ENCODE measurements at places on chromosomes 2 and 18.
A peak's percentile ranks its signal among the peaks of the same experiment; 100 is the strongest.

DNA sequence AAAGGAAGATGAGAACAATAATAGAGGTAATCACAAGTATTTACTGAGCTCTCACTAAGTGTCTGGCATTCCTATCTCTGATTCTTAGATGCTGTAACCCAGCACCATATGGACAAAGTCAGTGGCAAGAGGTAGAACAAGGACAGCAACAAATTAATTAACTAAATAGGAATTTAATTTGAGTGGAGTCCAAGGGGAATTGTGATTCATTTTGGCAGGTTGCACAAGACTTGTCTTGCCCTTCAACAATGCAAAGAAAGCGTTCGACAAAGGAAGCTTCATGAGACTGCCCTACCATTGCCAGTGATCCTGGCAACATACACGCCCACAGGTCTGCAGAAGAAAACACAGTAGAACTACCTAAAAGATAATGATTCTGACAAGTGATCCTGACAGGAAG is 221.6 kb downstream of the RBM43 start:
- H3K4me3 ChIP-seq: no peak overlapping the region
- H3K36me3 ChIP-seq: no peaks in the 10 kb centered on the region
- no peaks in the 10 kb centered on the region for H3K27me3 ChIP-seq
- DNase-seq: no peak

GRCh38 chr2:71736091-71736861 is 282.9 kb downstream of the DYSF start:
- no peak for DNase-seq
- H3K4me1 ChIP-seq: no peaks in the 10 kb centered on the region
- no peaks in the 10 kb centered on the region for H3K27me3 ChIP-seq
- no peak overlapping the region for H3K4me3 ChIP-seq

DNA sequence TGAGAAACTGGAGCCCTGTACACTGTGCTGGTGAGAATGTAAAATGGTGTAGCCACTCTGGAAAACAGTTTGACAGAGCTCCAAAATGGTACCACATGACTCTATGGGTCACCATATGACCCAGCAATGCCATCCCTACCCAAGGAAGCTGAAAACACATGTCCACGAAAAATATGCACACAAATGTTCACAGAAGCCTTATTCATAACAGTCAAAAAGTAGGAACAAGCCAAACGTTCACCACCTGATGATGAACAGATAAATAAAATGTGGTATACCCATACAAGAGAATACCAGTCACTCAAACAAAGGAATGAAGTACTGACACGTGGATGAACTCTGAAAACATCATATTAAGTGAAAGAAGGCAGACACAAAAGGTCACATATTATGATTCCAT is 4.6 kb downstream of the AFG3L2 start:
- no peaks in the 10 kb centered on the region for H3K27me3 ChIP-seq
- H3K27ac ChIP-seq: no peak overlapping the region
- H3K4me1 ChIP-seq: peaks cover 40% of the 10 kb centered on the region
- DNase-seq: no peak

DNA sequence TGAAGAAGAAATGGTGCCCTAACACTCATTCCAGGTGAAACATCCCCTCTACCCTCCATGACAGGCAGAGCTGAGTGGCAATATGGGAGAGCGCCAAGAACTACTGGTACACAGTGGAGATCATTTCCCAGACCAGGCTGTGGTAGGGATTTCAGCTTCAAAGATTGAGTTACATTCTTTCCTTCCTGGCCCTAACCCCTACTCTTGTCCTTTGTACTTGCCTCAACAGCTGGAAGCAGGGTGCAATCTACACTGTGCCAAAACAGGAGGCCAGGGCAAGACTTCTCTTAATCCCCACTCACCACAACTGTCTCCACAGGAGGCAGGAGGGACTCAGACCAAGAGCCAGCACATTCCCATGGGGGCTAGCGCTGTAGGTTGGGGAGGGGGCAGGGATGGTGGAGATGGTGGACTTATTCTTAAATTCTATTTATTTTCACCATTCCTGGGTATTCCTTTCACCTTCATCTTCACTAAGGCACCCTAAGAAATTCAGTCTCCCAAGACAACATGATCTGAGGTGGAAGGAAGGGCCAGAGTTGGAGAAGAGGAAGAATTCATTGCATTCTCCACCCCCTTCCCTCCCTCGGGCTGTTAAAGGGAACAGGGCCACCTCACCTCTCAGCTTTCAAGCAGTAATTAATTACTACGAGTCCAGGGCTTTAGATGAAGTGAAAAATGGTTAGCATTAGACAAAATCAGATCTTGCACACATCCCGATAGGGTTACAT is 65.9 kb downstream of the AAK1 start:
- H3K36me3 ChIP-seq: peaks cover 21% of the 10 kb centered on the region
- DNase-seq: no peak
- peak overlapping the region; percentile 22 for H3K27ac ChIP-seq
- H3K4me1 ChIP-seq: peaks cover 47% of the 10 kb centered on the region

DNA sequence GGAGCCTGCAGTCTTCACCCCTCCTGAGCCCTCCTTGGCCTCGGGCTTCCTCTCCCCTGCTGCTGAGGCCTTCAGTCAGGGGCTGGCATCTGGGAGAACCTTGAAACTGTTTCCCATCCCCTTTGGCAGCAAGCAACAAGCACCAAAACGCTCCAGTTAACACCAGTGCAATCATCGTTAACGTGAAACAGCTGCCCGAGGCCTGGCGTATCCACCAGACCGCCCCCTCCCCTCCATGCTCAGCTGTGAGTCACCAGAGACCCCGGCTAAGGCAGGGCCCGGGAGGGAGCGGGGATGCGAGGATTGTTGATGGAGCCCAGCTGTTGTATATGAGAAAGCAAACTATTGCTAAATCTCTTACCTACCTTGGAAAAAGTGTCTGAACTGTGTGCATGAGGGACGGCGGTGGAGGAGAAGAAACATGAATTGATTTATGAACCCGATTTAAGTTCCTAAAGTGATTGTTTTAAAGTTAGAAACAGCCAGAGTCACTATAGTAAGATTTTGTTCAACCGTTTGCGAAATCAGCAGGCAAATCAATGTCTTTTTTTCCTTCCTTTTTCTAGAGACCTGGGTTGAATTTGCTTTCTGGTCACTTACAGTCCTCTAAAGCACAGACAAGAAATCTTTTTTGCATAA is 5.2 kb downstream of the ZFP36L2 start:
- H3K27ac ChIP-seq: peak overlapping the region; percentile 96
- DNase-seq: peak; percentile 79
- H3K36me3 ChIP-seq: peaks cover 45% of the 10 kb centered on the region

DNA sequence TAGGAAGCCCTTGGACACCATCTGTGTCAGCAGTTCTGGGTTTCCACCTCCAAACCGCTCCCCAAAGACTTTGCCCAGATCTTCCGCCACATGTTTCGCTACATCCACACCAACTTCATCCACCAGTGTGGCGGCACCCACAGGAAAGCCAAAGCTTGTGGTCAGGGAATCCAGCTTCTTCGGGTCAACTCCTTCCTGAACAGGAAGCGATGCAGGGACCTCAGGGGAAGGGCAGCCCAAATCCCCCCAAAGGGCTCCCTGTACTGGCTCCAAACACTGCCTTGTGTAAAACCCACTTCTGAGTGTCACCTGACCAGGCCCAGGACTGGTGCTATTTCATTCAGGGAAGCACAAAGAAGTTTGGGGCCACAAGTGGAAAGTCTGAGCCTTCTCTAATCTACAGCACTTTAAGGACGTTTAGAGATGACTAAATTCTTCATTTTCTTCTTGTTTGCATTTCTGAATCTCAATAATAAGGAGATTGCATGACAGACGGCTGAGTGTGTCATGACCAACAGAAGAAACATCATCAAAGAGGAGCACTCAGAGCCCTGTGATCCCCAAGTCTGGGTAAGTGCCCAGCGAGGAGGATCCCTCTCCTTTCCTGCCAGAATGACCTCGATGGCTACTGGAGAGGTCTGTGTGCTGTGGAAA is 20.8 kb downstream of the GAREM2 start:
- DNase-seq: no peak
- no peaks in the 10 kb centered on the region for H3K4me1 ChIP-seq
- H3K27ac ChIP-seq: peak overlapping the region; percentile 79

DNA sequence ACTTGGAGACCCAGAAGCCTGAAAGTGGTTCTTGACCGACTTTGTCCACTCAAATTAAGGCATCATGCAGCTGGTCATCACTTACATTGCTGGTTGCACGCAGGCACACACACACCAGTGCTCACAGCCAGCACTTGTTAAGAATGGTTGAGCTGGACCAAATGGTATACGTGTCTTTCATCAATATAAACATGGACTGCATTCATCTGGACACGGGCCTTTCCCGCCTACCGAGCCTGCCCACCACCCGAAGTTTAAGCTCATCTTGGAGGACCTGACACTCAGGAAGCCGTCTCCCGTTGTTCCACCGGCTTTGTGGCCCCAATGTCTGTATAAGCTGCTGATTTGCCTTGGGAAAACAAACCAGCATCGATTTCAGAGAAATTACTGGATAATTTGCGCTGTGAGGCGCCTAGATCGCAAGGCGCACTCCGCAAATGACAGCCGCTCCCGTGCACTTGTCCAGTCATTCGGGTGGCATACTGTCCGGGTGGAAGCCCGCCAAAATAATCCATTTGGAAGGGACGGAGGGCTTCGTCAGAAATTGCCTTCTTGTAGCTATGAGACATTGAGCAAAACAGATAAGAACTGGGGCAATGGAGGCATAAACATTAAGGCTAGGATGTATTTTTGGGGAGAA is 40.1 kb upstream of the AKAIN1 start:
- no peak for DNase-seq
- peaks cover 27% of the 10 kb centered on the region for H3K4me1 ChIP-seq
- H3K4me3 ChIP-seq: peak overlapping the region; percentile 92
- peaks cover 3% of the 10 kb centered on the region for H3K27me3 ChIP-seq

GRCh38 chr2:187509667-187510417 is 44.4 kb downstream of the TFPI start:
- H3K27ac ChIP-seq: peak overlapping the region; percentile 41
- DNase-seq: no peak
- no peaks in the 10 kb centered on the region for H3K27me3 ChIP-seq
- H3K4me1 ChIP-seq: peaks cover 6% of the 10 kb centered on the region
- H3K4me3 ChIP-seq: peak overlapping the region; percentile 13
- H3K36me3 ChIP-seq: no peaks in the 10 kb centered on the region

- H3K27me3 ChIP-seq: no peaks in the 10 kb centered on the region
- H3K4me3 ChIP-seq: peak overlapping the region; percentile 58
- peaks cover 69% of the 10 kb centered on the region for H3K4me1 ChIP-seq
- H3K27ac ChIP-seq: peak overlapping the region; percentile 93
- H3K36me3 ChIP-seq: no peaks in the 10 kb centered on the region
Measured at GRCh38 chr2:136381722-136382633, 264.0 kb upstream of the CXCR4 start.

GRCh38 chr2:33598561-33599174 is 431 bp downstream of the FAM98A start:
- H3K4me1 ChIP-seq: peaks cover 33% of the 10 kb centered on the region
- peaks cover 2% of the 10 kb centered on the region for H3K27me3 ChIP-seq
- peak; percentile 84 for DNase-seq
- peaks cover 22% of the 10 kb centered on the region for H3K36me3 ChIP-seq

- DNase-seq: no peak
- peaks cover 13% of the 10 kb centered on the region for H3K27me3 ChIP-seq
- H3K36me3 ChIP-seq: no peaks in the 10 kb centered on the region
- no peak overlapping the region for H3K4me3 ChIP-seq
Measured at GRCh38 chr2:106280722-106281446, 86.8 kb upstream of the UXS1 start.

DNA sequence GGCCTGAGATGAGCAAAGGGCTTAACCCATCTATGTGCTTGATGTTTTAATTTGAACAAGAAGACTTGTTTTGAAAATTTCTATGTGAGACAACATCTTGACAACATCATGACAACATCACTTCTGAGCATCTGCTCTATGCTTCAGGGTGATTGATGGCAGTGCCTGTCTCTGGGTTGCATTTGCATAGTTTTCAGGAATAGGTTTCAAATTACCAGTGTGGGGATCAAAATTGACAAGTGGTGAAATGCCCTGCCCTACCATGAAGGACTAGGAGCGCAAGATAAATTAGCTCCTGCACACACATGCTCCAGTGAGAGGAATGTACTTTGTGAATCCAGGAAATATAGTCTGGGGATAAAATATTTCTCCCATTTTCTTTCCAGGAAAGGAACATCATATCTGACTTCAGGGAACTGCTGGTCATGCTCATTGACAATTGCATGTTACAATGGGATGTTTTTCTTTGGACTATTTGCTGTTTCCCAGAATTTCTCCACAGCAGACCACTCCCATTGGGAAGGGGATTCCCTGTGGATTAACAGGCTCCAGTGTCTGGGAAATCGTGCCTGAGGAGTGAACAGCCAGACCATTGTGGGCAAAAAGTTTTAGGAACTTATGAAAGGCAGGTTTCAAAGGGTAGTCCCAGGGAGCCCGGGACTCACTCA is 45.3 kb upstream of the IL1R2 start:
- no peak overlapping the region for H3K27ac ChIP-seq
- H3K4me3 ChIP-seq: no peak overlapping the region
- DNase-seq: no peak

GRCh38 chr18:46632401-46633071 is 24.5 kb downstream of the LOXHD1 start:
- H3K4me1 ChIP-seq: peaks cover 8% of the 10 kb centered on the region
- peaks cover 3% of the 10 kb centered on the region for H3K27me3 ChIP-seq
- no peak for DNase-seq
- H3K36me3 ChIP-seq: no peaks in the 10 kb centered on the region
- H3K4me3 ChIP-seq: no peak overlapping the region

GRCh38 chr18:53601344-53601743 is 623.1 kb downstream of the MBD2 start:
- H3K27me3 ChIP-seq: no peaks in the 10 kb centered on the region
- H3K27ac ChIP-seq: no peak overlapping the region
- no peak for DNase-seq
- H3K4me3 ChIP-seq: no peak overlapping the region

- peak overlapping the region; percentile 19 for H3K4me3 ChIP-seq
- H3K36me3 ChIP-seq: peaks cover 14% of the 10 kb centered on the region
- DNase-seq: no peak
- H3K27ac ChIP-seq: peak overlapping the region; percentile 38
Measured at GRCh38 chr2:46347648-46348280, 50.6 kb downstream of the EPAS1 start.

DNA sequence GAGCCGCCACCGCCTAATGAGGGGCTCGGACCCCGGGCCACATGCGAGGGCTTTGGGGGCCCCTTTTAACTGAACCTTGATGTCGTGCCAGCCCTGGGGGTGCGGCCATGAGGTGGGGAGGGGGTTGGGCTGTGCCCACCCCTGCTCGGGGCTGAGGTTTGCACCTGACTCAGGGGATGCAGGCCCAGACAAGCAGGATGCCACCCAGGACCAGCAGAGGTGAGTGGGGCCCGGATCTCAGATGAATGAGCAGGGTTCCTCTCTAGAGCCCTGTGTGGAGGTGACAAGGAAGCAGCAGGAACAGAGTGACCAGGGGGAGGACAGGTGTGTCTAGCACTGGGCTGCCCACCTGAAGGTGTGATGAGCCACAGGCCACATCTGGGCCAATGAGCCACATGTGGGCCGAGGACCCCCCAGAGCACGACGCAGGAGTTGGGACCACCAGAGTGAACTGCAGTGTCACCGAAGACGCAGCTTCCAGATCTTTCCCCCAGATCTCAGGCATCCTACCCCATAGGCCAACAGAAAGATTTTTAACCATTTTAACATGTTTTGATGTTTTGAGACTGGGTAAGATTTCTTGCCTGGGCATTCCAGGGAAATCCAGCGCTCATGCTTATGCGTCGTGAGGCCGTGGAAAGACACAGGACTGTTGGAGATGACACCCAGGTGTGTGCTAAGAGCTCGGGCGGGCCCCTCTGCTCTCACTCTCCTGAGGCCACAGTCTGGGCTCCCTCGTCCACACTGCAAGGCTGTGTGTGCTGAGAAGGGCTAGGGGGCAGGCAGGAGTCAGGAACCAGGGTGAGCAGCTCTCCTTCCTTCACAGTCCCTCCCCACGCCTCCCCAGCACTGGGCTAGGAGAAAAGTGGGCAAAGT is 73.6 kb downstream of the DDX1 start:
- H3K36me3 ChIP-seq: no peaks in the 10 kb centered on the region
- no peak overlapping the region for H3K27ac ChIP-seq
- no peak for DNase-seq
- no peaks in the 10 kb centered on the region for H3K27me3 ChIP-seq
- H3K4me3 ChIP-seq: no peak overlapping the region
